KG1 (cell line): ENCODE measurements at places on chromosomes 5 and 9.

GRCh38 chr5:16963821-16964220 is 27.7 kb upstream of the MYO10 start:
- no peak for DNase-seq

DNA sequence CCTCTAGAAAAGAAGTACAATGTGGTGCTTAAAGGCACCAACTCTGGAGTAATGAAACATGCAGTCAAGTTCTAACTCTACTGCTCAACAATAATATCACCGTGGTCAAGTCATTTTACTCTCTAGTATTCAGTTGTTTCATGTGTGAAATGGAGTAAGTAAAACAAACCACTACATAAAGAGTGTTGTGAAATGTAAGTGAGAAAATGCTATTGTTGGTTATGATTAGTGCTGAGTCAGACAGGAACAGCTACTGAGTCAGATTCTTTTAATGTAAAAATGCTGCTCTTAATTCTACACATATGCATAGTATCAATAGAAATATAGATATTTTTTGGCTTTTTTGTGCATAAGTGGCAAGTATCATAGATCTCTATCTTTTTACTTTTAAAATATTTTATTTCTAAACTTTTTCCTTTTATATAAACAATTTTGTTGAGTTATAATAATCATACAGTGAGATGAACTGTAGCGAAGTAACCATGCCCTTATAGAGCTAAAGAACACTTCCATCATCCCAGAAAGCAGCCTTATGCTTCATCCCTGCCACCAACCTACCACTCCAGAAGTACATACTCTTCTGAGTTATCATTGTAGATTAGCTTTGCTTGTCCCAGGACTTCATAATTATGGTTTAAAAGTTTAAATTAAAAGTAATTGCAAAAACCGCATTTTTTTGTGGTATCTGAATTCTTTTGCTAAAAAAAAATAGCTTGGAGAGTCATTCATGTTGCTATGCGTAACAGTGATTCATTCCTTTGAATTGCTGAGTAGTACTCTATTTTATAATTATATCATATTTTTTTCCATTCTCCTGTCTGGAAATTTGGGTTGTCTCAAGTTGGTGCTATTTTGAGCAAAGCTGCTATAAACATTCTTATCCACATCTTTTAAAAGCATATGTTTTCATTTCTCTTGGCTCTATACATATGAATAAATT is 548.2 kb upstream of the CLINT1 start:
- DNase-seq = no peak

- no peak for DNase-seq
These were observed 29.2 kb downstream of the EXOC3 start for GRCh38 chr5:472076-472655.

- no peak for DNase-seq
These were observed 180.8 kb downstream of the LURAP1L start for GRCh38 chr9:12955510-12956163.

DNA sequence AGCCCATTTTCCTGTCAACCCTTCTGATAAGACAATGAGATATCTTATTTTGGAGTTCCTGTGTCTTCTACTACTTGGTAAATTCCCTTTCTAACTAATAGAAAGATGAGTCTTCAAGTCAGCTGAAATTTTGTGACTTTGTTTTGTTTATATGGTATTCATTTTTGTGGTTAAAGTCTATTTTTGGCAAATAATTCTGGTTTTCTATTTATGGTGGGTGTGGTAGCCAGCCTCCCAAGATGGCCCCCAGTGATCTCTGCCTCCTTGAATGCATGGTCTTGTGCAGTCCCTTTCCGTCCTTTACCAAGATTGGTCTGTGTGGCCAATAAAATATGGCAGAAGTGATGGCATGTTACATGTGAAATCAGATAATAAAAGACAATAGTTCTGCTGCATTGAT is 91.5 kb downstream of the NR3C1 start:
- DNase-seq = no peak

DNA sequence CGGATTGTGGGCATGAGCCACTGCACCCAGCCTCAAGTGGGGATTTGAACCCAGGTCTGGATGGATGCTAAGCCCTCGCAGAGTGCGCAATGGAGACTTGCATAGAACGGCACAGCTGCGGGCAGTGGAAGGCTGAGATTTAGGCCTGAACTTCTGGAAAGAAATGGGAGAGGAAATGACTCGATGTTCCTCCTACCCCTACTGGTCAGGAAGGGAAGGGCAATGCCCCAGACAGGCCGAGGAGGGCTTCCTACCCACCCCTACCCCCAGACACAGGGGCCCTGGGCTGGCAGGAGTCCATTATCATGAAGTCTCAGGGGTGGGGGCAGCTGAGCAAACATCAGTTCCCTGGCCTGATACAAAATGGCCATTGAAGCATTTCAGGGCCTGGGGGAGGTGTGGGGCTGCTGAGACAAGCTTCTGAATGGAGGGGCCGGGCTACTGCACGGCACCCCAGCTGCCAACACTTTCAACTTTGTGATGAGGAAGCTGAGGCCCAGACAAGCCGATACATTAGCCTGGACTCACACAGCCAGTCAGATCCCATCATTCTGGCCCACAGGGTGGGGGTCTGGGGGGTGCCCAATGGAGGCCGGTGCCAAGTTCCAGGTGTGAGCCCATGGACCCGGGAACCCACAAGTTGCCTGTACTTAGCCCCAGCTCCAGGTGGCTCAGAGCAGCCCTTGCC is 13.5 kb upstream of the WDR38 start:
- DNase-seq = no peak

DNA sequence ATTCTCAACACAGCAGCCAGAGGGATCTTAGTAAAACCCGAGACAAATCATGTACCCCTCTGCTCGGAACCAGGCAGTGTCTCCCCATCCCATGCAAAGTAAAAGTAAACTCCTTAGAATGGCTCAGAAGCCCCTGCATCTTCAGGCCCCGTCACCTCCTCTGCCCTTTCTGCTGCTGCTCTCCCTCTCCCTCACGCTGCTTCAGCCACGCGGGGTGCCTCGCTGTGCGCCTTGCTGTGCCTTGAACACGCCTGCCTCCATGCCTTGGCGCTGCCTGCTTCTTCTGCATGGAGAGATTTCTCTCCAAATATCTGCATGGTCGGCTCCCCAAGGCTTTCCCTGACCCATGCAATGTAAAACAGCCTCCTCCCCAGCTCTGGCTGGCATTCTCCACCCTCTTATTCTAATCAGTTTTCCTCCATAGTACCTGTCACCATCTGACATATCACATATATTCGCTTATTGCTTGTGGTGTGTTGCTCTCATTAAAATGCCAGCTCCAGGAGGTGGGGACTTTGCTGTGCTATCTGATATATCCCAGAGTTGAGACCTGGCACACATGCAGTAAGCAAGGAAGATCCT is 8.0 kb downstream of the GPRIN1 start:
- no peak for DNase-seq

GRCh38 chr5:42951293-42951840 is 88.8 kb downstream of the ANXA2R start:
- no peak for DNase-seq

GRCh38 chr9:27784847-27785713 is 211.8 kb upstream of the C9orf72 start:
- DNase-seq = no peak

GRCh38 chr5:145544401-145544800 is 290.7 kb downstream of the PRELID2 start:
- no peak for DNase-seq

DNA sequence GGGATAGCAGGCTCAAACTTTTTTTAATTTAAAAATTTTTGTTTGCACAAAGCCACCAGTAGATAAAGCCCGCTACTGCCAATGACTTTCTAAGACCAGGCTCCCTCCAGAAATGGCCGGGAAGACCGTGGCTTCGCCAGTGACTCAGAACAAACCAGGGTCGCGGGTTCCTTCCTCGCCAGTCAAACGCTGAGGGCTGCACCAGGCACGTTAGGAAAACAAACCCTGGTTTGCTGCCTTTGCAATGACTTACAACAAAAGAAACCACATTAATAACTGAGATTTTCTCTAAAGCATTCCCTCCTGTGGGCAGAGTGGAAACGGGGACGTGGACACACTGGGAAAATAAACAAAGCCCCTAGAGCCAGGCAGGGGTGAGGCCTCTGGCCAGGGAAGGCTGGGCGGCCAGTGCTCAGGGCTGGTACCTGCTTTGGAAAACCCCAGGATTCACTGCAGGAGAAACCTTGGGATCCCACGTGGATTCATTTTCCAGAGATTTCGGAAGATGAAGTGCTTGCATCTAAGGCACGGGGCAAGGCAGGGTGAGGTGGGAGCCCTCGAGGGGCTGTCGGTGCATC is 3.8 kb downstream of the PRRX2 start:
- no peak for DNase-seq

DNA sequence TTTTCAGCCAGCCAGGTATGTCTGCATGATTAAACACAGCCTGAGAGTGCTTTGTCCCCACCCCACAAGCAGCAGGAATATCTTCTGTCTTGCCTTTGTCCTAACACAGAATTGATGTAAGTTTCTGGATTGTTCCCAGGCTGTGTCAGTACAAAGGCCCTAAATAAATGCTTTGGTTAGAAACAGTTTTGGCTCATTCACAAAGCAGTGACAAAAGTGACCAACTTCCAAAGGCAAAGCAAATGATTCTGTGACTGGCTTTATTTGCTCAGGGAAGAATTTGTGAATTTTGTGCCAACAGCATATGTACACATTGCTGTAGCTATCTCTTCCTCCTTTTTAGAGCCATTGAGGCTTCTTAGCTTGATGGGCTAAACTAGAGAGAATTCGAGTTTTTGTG is 133.7 kb downstream of the PLPPR1 start:
- DNase-seq = no peak

GRCh38 chr5:154829181-154829588 is 21.2 kb downstream of the FAXDC2 start:
- DNase-seq = no peak

DNA sequence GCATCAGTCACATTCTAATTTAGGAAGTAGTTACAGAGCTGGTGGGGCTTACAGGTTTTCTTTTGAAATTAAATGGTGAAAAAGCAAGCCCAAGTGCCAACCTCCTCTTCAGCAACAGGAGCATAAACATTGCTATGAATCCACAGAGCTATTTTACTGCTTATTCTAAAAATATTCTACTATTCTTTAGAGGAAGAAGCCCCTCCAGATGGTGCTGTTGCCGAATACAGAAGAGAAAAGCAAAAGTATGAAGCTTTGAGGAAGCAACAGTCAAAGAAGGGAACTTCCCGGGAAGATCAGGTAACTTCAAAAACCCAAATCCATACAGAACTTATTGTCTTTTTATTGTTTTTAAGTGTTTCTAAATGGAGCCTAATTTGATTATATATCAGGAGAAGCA is 202.8 kb downstream of the CWC27 start:
- no peak for DNase-seq

GRCh38 chr5:80105698-80106439 is 70.7 kb downstream of the THBS4 start:
- DNase-seq = no peak

- DNase-seq = no peak
These were observed 21.5 kb downstream of the SNCAIP start for GRCh38 chr5:122333564-122333963.

DNA sequence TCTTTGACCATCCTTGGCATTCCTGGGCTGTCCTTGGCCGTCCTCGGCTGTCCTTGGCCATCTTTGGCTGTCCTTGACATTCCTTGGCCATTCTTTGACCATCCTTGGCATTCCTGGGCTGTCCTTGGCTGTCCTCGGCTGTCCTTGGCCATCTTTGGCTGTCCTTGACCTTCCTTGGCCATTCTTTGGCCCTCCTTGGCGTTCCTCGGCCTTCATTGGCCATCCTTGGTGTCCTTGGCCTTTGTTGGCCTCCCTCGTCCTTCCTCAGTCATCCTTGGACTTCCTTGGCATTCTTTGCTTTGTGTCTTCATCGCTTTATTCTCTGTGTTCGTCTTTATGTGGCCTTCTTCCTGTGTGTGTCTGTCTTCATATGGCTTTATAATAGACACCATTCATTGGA is 20.7 kb downstream of the NDUFS6 start:
- DNase-seq = no peak

DNA sequence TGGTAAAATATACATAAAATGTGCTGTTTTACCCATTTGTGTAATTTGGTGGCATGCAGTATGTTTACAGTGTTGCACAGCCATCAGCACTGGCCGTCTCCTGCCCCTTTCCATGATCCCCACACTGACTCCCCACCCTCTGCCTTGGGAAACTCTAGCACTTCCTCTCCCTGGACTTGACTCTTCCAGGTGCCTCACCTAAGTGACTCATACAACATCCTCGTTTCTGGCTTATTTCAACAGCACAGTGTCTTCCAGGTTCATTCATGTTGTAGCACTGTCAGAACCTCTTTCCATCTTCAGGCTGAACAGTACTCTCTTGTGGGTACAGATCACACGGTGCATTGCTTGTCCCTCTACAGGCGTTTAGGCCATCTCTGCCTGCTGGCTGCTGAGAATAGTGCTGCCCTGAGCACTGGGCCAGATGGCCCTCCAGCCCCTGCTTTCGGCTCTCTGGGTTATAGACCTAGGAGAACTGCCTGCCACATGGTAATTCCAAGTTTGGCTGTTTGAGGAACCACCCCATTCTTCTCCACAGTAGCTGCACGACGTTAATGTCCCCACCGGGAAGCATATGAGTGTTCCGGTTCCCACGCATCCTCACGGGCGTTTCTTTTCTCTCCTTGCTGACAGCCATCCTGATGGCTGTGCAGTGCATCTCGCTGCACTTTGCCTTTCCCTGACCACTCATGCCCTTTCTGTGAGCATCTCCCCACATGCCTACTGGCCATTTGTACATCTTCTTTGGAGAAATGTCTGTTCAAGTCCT is 211.8 kb downstream of the FANCC start:
- no peak for DNase-seq

GRCh38 chr5:168187614-168188013 is 103.8 kb upstream of the WWC1 start:
- DNase-seq = no peak

DNA sequence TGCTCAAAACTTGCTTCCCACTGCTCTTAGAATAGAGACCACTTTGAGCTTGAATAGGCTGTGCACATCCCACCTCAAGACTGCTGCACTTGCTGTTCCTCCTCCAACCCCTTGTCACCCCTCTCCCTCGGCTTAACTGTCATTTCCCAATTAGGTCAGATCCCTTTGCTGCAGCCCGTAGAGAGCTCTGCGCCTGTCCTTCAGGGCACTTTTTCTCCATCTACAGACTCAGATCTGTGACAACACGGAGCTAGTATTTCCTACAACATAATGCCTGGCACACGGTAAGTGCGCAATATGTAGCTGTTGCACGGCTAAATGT is 485 bp upstream of the HABP4 start:
- no peak for DNase-seq

DNA sequence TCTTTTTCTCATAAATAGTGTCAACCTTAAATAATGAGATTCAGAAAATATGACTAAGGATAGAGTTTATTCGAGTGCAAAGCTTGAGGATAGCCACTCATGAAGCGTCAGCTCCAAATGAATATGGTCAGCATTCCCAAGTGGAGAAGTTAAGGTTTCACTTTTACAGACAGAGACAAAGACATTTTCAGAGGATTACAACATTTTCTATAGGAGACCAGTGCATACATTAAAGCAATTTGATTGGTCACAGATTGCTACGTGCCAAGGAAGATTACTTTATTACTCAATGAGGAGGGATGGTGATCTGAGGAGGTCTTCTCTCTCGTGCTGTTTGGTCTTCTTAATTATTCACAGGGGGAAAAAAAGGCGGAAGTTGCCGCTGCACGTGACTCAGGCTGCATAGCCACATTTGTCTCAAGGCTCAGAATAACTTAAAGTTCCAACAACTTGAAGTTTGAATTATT is 60.1 kb upstream of the SPATA31C2 start:
- DNase-seq = no peak
